ENCODE measurements at places on chromosomes 5 and 9. TPM values are rescaled to one million over a fixed set of nuclear protein-coding genes. Genes with fewer than 3 reads are reported as not detected.

- no peak for DNase-seq
Measured at GRCh38 chr9:88803546-88804253, 187.6 kb upstream of the S1PR3 start.

GRCh38 chr5:66960369-66961137 is 236.0 kb downstream of the CD180 start:
- DNase-seq, result no peak

GRCh38 chr5:158380661-158381060 is 521.7 kb upstream of the CLINT1 start:
- DNase-seq, result no peak

DNA sequence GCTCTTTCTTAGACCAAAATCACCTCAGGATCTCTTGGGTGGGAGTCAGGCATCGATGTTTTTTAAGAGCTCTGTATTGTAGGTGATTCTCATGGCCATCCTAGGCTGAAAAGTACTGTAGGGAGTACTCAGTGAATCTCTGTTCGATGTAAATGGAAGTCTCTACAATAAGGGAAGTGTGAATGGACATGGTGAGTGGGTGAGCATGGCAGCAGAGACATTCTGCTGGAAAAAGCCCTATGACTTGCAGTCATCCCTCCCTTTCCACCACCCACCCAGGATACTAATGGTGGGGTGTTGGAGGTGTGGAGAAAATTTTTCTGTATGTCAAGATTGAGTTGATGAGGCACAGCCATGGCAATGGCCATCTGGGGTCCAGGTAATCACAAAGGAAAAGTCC is 30.9 kb downstream of the ZNF366 start:
- no peak for DNase-seq

DNA sequence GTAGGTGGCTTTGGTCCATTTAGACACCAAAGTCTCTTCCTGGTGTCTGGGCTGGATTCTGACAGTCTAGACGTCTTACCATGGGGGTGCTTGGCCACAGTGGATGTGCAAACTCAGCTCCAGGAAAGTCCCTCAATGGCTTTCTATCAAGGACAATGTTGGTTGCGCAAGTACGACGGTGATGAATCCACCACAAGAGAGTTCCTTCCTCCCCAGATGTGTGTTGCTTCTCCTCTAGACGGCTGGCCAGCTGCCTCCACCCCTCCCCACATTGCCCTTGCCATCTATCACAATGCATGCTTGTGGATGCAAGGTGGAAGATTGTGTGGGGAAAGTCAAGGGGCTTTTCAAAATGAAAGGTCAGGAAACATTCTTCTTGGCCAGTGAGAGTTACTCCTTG is 89.7 kb upstream of the IRX2 start:
- no peak for DNase-seq

DNA sequence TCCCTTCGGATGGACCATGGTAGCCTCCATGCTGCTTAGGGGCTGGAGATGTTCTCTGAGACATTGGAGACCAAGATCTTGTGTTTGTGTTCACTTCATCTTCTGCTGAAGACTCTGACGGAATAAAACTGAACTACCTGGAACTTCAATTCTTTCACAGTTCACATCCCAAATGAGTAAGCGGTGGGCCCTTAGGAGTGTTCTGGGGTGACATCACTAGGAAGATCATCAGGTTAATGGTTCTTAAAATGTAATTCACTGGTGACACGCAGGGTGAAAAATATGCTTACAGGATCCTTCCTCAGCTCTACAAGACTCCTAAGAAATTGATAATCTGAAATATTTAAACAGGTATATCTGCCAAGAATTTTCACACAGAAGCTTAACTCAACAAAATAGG is 561.5 kb downstream of the SEMA5A start:
- DNase-seq, result no peak

DNA sequence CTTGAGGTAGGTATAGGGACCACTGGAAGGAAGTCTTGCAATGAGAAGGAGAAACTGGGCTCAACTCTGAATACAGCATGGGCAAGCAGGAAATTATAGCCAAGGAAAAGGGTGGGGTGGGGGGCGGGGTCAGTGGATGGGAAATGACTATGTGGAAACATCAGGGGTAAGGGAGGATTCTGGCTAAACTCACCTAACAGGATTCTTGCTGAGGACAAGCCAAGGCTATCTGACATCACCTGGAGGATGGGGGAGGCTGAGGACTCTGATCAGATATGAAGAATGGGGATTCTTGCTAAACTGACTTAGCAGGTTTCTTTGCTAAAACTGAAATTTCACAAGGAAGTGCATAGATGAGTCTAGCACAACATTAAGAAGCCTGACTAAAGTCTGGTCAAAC is 40.8 kb downstream of the CTSL start:
- DNase-seq, result no peak

DNA sequence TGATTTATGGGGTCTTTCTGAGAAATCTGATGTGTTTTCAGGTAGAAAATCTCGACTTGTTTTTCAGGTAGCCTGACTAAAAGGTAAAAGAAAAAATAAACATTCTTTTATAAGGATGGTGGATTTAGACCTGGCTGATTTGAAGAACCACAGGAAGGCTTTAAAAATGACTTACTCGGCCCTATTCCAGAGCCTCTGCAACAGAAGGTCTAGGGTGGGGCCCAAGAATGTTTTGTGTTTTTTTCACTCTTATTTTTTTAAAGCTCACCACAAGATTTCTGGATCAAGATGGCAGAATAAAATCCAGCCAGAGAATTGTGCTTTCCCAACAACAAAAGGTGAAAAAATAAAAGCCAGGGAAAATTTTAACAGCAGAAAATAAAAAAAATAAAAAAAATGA is 59.1 kb downstream of the FNBP1 start:
- DNase-seq, result no peak

DNA sequence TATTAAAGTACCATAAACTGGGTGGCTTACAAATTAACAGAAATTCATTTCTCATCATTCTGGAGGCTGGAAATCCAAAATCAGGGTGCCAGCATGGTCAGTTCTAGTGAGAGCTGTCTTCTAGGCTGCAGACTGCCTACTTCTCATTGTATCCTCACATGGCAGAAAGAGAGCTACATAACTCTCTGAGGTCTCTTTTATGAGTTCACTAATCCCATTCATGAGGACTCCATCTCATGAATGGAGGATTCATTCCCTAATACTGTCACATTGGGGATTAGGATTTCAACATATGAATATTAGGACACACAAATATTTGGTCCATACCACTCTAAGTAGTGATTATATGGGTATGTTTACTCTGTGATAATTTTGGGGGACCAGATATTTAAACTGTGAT is 84.0 kb downstream of the ERP44 start:
- no peak for DNase-seq

DNA sequence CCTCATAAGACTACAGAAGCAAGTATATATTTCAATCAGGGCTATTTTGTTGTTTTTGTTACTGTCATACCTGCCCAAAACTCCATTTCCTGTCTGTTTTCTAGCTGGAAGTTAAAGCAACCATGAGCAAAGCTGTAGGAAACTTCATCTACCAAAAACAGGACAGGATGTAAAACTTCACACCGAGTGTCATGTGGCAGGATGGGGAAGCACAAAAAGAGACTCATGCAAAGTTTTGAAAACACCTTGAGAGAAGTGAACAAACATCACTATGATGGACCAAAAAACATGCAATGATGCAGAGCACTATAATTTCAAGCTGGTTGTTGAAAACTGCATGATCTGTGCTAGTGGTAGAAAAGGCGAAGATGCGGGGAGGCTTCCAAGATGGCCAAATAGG is 6.3 kb upstream of the GZMA start:
- no peak for DNase-seq

DNA sequence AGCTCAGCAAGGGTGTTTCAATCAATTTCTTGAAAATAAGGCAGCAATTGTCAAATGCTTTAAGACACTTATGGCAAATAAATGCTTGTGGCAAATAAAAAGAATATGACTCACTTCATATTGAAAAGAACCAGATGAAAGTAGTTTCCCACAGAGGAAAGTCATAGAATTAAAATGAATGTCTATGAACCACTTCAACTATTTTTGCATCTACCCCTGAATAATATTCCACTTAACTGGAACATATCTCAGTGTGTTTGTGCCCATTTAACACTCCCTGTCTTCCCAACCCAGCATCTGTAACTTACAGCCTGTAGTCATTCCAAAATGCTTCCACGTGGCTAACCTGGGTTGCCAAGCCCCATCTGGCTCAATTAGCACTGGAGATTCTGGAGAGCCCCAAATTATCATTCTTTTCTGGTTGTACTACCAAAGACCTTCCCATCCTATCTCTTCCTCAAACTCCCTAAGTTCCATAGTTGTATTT is 84.7 kb downstream of the FEM1C start:
- DNase-seq, result no peak

GRCh38 chr5:158785397-158785796 is 314.3 kb downstream of the EBF1 start:
- no peak for DNase-seq

- no peak for DNase-seq
Measured at GRCh38 chr5:124889486-124889825, 143.0 kb upstream of the ZNF608 start.

DNA sequence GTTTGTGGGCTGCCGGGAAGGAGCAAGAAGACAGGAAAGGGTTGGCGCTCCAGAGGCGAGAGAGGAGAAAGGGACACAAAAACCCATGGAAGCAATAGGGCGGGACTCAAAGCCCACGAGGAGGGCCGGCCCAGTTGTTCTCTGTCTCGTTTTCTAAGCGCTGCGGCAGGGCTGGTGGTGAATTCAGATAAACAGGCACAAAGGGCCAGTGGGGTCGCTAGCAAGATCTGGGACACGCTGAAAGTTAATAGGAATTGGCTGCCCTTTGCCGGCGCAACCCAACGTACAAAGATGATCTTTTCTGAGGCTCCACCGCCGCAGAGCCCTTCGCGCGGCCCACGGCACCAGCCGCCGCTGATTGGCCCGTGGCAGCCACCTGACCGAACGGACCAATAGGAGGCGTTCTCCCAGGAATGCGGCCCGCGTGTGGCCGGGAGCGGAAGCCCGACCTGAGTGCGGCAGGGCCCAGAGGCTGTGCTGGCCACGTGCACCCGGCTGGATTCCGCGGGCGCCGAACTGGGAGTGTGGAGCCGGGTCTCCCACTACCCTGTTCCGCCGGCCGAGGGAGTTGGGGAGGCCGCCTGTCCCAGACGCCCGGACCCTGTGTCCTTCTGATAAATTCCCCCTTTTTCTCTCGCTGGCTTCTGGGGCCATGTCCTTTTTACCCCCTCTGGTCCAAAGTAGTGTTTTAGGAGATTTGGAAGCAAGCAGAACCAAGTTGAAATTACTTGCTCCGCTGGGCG is 16.8 kb upstream of the NSD1 start:
- DNase-seq, result peak; percentile 89

The OTP gene
- total RNA-seq, result not detected

The NDUFB6 gene
- 44.1 TPM for total RNA-seq

The NTRK2 gene
- 3.8 TPM for total RNA-seq

The FOXD1 gene
- 0.29 TPM for total RNA-seq

The IGIP gene
- total RNA-seq, result 11.6 TPM

The IL9 gene
- total RNA-seq, result not detected

The FRRS1L gene
- not detected for total RNA-seq

Data from left lung (tissue), 14 donors.